ENCODE measurements at places on chromosomes 5 and 9.

- no peak for DNase-seq
Observed at GRCh38 chr5:145407300-145408047, 427.7 kb downstream of the PRELID2 start.

- no peak for DNase-seq
Observed at GRCh38 chr9:133876144-133876543, 116.0 kb downstream of the VAV2 start.

DNA sequence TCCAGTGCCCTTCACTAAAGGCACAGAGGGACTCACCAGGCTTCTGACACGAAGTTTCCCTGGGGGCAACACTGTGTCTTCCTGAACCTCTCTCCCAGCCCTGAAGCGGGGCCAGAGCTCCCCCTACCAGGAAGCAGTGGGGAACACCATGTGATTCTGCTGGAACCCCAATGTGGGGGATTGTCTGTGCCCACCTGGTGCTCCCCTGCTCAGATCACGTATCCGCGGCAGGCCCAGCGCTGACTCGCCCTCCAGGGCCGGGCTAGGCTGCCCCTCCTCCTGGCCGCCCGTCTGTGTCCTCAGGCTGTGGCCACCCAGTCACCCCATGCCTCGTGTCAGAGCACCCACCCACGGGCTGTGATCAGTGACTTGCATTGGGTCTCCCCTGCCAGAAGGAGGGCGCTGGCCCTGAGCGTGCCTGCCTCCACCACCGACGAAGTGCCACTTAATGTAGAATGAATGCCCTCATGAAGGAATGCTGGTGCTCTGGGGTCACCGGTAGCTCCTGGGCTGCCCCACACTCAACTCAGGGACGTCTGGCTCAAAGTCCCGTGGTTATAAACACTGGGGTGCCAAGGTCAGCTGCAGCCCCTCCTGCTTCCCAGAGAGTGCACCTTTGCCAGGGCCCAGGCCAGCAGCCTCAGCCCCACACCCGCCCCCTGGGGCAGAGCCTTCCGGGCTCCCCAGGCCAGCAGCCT lies 22.1 kb downstream of the SARDH start:
- DNase-seq = no peak

- no peak for DNase-seq
Observed at GRCh38 chr5:3269395-3270169, 326.1 kb upstream of the IRX1 start.

DNA sequence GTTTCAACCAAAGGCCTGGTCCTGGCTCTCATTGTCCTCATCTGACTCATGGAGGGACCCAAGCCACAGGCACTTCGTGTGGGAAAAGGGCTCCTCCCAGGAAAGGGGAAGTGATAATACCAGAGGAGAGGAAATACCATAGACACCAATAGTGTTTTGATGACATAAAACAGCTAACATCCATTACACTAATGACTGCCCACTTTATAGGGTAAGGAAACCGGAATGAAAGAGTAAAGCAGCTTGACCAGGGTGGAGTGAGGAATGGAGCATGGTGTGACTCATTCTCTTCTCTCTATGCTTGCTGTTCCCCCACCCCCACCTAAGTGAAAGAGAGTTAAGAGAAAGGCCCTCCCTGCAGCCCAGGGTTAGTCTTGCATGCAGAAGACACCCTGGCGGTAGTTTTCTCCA lies 67.4 kb upstream of the HRH2 start:
- DNase-seq = no peak

- DNase-seq = no peak
Observed at GRCh38 chr5:26390608-26391007, 647.8 kb downstream of the CDH9 start.

DNA sequence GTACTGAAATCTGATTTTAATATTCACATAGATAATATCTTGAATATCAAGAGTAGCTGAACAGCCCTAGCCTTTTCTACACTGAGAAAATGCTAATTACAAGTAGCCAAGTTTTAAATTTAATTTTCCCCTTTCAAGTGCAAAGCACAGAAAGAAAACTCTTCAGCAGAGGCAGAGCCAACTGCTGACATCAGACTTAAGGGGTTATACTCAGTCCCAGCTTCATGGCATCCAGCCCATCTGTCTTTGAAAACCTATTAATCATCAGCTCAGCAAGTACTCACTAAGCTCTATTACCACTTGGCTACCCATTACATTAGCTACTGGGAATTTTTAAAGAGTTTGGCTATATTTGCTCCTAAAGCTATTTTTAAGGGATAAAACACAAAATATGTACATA lies 220.5 kb downstream of the SLC12A2 start:
- DNase-seq = no peak

GRCh38 chr9:88312045-88312444 lies 76.2 kb upstream of the SPIN1 start:
- no peak for DNase-seq

DNA sequence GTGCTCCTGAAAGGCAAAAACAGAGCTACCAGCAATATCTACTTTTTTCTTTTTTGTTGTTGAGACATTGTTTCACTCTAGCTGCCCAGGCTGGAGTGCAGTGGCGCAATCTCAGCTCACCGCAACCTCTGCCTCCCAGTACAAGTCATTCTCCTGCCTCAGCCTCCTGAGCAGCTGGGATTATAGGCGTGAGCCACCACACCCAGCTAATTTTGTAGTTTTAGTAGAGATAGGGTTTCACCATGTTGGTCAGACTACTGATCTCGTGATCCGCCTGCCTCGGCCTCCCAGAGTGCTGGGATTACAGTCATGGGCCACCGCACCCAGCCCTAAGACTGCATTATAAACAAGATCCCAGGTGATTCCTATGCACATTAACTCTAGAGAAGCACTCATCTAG lies 17.0 kb downstream of the PLPP1 start:
- no peak for DNase-seq

DNA sequence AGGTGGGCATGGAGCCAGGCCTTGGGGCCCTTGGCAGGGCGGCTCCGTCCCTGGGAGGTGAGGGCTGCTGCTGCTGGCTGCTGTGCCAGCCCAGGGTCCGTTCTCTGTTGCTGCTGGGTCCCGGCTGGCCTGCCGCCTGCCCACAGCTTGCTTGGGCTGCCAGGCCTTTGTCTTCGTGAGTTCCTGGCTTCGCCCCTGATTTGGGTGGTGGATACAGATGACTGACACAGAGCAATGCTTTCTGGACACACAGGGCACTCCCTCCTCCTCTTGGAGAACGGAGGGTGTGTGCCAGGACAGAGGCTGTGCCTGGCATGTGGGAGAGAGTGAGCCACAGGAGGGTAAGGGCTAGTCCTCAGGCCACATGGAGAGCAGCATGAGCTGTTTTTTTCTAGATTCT lies 166.1 kb downstream of the MACROH2A1 start:
- peak; percentile 79 for DNase-seq

- DNase-seq = no peak
Observed at GRCh38 chr5:139214646-139215045, 16.5 kb upstream of the SIL1 start.

DNA sequence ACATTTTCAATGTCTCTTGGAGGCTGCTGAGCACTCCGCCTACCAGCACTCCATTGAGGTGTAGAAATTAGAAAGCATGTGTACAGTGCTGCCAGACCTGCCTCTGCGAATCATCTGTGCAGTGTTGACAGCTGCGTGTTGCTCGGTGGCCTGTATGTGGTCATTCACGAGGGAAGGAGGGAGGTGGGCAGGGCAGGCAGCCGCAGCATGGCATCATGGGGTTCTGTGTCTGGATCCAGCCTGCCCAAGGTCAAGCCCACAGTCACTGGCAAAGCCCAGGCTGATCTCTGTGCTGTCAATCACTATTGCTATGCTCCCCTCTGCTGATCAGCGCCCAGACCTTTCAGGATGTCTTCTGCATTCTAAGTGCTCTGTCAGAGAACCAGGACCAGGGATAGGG lies 8.0 kb upstream of the PDZD2 start:
- no peak for DNase-seq

- DNase-seq = no peak
Observed at GRCh38 chr9:77882294-77882693, 149.3 kb downstream of the GNAQ start.

DNA sequence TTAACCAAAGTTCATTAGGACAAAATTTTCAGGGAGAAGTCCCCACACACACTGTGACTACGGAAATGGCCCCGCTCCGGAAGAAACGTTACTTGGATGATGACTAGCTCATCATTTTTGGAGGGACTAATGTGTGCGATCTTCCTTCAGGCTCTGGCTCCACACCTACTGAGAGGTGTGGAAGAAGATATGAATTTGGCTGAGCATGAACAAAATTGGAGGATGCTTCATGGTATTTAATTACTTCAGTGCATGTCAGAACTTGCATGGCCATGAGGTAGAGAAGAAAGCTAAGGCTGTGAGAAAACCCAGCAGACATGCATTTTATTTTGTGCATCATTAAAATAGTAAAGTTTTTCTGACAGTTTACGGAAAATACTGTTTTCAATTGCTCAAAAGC lies 202.1 kb upstream of the TLE4 start:
- no peak for DNase-seq

- DNase-seq = no peak
Observed at GRCh38 chr5:154358516-154359220, 87.1 kb upstream of the SAP30L start.

DNA sequence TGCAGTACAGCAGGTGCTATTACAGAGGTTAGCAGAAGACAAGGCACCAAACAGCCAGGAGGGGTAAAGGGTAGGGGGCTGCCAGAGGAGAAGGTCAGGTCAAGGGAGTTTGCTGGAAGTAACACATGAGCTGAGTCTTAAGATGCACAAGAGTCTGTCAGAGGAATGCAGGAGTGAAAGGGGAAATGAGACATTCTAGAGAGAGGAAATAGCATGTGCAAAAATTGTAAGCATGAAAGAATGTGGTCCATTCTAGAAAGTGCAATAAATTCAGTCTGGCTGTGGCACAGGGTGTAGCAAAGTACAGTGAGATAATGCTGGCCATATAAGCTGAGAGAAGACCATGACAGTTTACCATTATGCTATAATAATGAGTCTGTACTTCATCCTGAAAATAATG lies 6.6 kb downstream of the GOLGA1 start:
- DNase-seq = no peak

DNA sequence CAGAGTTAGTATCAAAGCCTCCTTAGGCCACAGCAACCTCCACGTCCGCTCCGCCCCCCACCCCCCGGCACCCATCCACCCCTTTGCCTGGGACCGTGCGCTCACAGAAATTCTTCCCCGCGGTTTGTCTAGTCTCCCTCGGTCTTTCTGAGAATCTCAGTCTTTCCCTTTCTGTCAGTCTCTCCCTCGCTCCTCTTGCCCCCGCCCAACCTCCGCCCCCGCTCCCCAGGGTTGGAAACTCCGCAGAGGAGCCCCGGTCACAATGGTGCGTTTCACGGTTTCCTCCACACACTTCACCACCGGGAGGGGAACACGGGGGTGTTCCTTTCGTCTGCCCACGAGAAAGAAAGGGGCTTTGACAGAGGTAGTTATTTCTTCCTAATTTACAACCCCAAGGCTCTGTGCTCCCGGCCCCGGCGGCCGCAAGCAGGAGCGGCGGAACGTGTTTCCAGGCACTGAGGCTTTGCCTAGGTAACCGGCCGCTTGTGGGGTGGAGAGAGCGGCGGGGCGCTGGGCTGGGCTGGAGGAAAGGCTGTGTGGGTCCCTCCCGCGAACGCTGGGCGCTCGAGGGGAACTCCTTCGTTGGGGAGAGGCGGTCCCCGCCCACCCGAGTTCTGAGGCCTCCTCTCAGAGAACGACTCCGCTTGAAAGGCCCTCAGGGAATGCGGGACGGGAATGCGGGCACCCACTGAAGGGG lies 2.1 kb downstream of the NR4A3 start:
- peak; percentile 78 for DNase-seq

- no peak for DNase-seq
Observed at GRCh38 chr5:166293892-166294291, 1997.6 kb upstream of the WWC1 start.

DNA sequence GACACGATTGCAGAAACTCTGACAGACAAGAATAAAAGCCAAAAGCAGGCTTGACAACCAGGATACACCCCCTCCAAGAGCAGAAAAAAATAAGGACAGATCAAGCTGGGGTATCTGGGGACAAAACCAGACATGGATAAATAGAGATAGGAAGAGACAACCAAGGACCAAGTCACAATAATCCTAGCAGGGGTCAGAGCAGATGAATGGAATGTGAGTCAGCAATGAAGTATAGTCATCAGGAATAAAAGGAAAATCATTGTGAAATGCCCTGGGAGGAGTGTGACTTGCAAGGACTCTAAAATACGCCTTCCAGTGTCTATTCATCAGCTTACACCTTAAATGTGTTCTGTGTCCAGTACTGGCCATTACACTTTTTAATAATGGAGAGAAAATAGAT lies 206.8 kb downstream of the CAAP1 start:
- DNase-seq = no peak

DNA sequence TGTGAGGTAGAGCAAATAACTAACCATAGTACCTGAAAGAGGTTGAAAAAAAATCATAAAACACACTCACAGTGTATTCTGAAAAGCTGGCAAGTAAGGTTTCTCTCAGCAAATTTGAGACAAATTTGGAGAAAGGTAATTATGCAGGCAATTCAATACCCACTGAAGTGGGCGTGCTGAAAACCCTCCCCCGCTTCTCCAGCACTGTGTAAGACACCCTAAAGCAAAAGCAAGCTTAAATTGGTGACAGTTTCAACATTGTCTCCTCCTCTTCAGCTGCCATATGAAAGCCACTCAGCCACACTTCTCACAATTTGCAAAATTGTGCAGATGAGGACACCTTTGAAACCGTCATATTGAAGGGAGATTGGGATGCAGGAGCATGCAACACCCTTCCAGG lies 322.3 kb upstream of the CDH6 start:
- no peak for DNase-seq

DNA sequence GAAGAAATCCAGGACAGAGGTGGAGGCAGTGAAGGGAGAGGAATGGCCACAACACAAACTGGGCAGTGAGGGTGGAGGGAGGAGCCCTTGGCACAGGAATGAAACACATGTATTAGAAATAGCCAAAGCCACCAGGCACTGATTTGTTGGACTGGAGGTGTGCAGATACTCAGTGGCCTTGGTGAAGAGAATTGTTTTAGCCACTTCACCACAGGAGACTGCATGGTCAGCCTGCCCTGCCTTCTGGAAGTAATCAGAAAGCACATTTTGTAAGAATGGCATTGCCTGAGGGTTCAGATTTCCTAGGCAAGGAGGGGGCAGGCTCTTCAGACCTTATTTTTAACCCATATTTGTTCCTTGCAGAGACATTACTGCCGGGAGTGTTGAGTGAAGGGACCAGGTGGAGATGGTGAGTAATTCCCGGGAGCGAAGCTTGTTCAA lies 2.2 kb downstream of the SGCD start:
- no peak for DNase-seq

- DNase-seq = no peak
Observed at GRCh38 chr5:52808316-52808901, 20.7 kb downstream of the ITGA1 start.
